HT1080 (cell line): ENCODE measurements at places on chromosomes 12 and 14. TPM values are rescaled to one million over a fixed set of nuclear protein-coding genes. Genes with fewer than 3 reads are reported as not detected.

The CACNA2D4 gene
- 35.2 and 44.0 TPM in 2 replicates for total RNA-seq

The CLEC4E gene
- total RNA-seq: not detected in 2 replicates

- DNase-seq: no peak
Observed at GRCh38 chr14:99257122-99257672, 14.8 kb downstream of the BCL11B start.

- no peak for DNase-seq
Observed at GRCh38 chr14:52042371-52043289, 26.2 kb downstream of the NID2 start.

- peak; percentile 61 for DNase-seq
Observed at GRCh38 chr14:49497725-49498348, 88.3 kb downstream of the RPS29 start.

DNA sequence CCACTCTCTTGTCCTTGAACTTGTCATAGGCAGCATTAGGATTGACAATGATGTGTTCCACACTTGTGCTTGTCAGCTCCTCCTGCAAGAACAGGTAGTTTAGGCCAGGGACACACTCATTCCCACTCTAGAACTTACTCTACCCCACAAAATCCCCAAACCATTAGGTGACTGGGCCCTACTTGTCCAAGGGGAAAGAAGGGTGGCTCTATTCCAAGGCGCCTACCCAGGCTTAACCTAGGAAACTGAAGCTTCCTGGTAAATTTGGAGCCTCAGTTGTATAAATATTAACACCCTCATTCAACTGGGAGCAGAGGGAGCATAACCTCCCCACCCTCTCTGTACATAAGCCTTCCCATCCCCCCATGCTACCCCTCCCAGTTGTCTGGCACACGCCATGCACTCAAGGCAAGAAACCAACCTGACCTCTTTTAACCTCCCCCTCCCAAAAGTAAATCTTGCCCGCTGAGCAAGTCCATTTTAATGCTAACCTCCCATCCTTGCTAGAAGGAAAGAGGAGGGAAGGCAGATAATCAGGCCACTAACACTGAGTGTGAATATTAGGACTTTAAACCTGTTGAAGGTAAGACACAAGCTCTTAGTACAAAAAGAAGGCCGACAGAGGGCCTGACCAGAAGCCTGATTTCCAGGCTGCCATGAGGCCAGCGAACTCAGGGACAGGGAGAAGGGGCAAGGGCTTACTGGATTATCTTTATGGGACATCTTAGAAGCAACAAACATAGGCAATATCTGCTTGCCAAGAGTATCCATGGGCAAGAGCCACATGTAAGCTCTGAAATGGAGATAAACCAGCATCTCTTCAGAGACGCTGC lies 11.0 kb downstream of the DCTN2 start:
- DNase-seq: no peak

DNA sequence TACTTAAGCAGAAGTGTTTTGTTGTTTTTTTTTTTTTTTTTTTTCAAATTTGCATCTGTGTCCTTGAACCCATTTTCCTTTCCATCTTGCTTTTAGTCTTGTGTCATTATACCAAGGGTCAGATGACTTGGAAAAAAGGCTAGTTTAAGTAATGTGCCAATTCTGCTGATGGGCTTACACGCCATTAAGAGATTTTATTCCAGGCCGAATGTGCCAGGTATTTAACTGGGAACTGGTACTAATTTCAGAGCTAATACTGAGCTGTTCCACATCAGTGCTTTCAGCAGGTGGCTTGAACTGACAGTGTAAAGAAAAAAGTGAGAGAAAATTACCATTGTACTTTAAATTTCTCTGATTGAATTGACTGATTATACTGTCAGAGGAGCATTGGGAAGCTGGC lies 224.9 kb downstream of the NPAS3 start:
- DNase-seq: no peak

GRCh38 chr12:70255311-70255710 lies 12.1 kb downstream of the CNOT2 start:
- DNase-seq: no peak

The ADGRD1 gene
- total RNA-seq: 0.03 TPM in 1 of 2 replicates, not detected in the other

GRCh38 chr12:103503546-103504480 lies 8.0 kb upstream of the C12orf42 start:
- DNase-seq: no peak
